Activated CD8-positive, alpha-beta T cell treated with anti-CD3 and anti-CD28 coated beads for 36 hours (primary cell): ENCODE measurements at places on chromosomes 6 and 20.

DNA sequence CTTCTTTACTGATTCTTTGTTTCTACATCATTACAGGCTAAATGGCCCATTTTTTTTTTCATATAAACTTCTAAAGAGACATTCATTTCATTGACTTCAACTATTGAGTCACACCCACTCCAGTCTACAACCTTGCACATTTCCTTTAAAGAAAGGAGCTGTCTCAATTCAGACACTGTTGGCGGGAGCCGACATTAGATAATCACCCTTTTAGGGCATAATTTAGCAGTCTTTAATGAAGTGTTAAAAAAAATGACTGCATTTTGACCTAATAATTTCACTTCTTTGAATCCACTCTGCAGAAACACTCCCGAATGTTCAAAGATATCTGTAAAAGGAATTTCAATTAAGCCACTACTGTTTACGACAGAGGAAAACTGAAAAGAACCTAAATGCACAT is 1.5 kb downstream of the EPM2A start:
- DNase-seq, result peak; percentile 7
- no peak overlapping the region for H3K27ac ChIP-seq
- peaks cover 28% of the 10 kb centered on the region for H3K4me1 ChIP-seq
- peaks cover 18% of the 10 kb centered on the region for H3K36me3 ChIP-seq

GRCh38 chr6:33577106-33577535 is 3.0 kb downstream of the BAK1 start:
- H3K36me3 ChIP-seq, result peaks cover 36% of the 10 kb centered on the region
- peaks cover 25% of the 10 kb centered on the region for H3K4me1 ChIP-seq
- H3K4me3 ChIP-seq, result peak overlapping the region; percentile 83
- peak; percentile 37 for DNase-seq
- no peaks in the 10 kb centered on the region for H3K27me3 ChIP-seq
- peak overlapping the region; percentile 92 for H3K27ac ChIP-seq

DNA sequence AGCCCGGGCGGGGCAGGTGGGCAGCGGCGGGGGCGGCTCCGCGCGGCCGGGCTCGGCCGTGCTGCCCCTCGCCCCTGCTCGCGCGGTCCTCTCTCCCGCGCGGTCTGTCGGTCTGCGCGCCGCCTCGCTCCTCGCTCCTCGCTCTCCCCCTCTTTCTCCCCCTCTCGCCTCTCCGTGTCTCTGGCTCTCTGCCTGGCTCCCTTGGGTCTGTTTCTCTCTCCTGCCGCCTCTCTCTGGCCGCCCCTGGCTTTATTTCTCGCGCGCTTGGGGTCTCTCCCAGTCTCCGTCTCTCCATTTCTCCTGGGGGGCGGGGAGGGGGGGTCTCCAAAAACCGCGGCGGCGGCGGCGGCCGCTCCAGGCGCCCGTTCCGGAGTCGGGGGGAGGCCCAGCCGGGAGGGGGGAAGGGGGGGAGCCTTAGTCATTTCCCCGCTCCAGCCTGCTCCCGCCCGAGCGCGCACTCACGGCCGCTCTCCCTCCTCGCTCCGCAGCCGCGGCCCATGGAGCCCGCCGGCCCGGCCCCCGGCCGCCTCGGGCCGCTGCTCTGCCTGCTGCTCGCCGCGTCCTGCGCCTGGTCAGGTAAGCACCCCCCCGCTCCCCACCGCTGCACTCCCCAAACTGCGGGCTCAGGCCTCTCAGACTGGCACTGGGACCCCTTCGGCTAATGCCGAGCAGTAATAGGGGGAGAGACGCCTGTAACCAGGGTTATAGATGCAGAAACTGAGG is at the start of gene SIRPA:
Gene SIRPA, plus strand, starts transcription at position 457 of the 723 bp plus-strand sequence. Its CDS starts 41 bp downstream, at position 498.
- no peaks in the 10 kb centered on the region for H3K36me3 ChIP-seq
- H3K27ac ChIP-seq, result no peak within 1 kb of the TSS
- H3K27me3 ChIP-seq, result peaks cover 49% of the 10 kb centered on the region
- no peaks in the 10 kb centered on the region for H3K4me1 ChIP-seq

GRCh38 chr20:32976746-32977145 is 27.5 kb downstream of the SUN5 start:
- no peak for DNase-seq
- peaks cover 20% of the 10 kb centered on the region for H3K36me3 ChIP-seq
- H3K4me1 ChIP-seq, result peaks cover 40% of the 10 kb centered on the region
- H3K27ac ChIP-seq, result peak overlapping the region; percentile 18

GRCh38 chr6:47788498-47788884 is 6.7 kb downstream of the OPN5 start:
- DNase-seq, result no peak
- no peak overlapping the region for H3K4me3 ChIP-seq
- H3K27me3 ChIP-seq, result peaks cover 29% of the 10 kb centered on the region
- H3K27ac ChIP-seq, result no peak overlapping the region
- no peaks in the 10 kb centered on the region for H3K36me3 ChIP-seq

- H3K36me3 ChIP-seq, result no peaks in the 10 kb centered on the region
- H3K4me3 ChIP-seq, result no peak overlapping the region
- DNase-seq, result no peak
- no peaks in the 10 kb centered on the region for H3K27me3 ChIP-seq
- peaks cover 11% of the 10 kb centered on the region for H3K4me1 ChIP-seq
- no peak overlapping the region for H3K27ac ChIP-seq
Measured at GRCh38 chr6:10586302-10586701, 65.2 kb downstream of the GCNT2 start.

- no peak overlapping the region for H3K4me3 ChIP-seq
- no peaks in the 10 kb centered on the region for H3K36me3 ChIP-seq
- no peak overlapping the region for H3K27ac ChIP-seq
Measured at GRCh38 chr20:40880063-40880728, 148.4 kb upstream of the TOP1 start.

- DNase-seq, result no peak
- no peaks in the 10 kb centered on the region for H3K27me3 ChIP-seq
- no peaks in the 10 kb centered on the region for H3K4me1 ChIP-seq
- no peak overlapping the region for H3K4me3 ChIP-seq
Measured at GRCh38 chr6:96138406-96138805, 122.6 kb downstream of the FUT9 start.

GRCh38 chr20:57991211-57991881 is 237.1 kb downstream of the ANKRD60 start:
- DNase-seq, result peak; percentile 43
- H3K4me3 ChIP-seq, result no peak overlapping the region
- peaks cover 5% of the 10 kb centered on the region for H3K27me3 ChIP-seq
- H3K27ac ChIP-seq, result no peak overlapping the region
- no peaks in the 10 kb centered on the region for H3K36me3 ChIP-seq

GRCh38 chr6:129893640-129894039 is 32.5 kb upstream of the TMEM244 start:
- H3K27me3 ChIP-seq, result no peaks in the 10 kb centered on the region
- H3K4me3 ChIP-seq, result no peak overlapping the region
- no peak for DNase-seq
- H3K27ac ChIP-seq, result no peak overlapping the region
- H3K36me3 ChIP-seq, result no peaks in the 10 kb centered on the region

DNA sequence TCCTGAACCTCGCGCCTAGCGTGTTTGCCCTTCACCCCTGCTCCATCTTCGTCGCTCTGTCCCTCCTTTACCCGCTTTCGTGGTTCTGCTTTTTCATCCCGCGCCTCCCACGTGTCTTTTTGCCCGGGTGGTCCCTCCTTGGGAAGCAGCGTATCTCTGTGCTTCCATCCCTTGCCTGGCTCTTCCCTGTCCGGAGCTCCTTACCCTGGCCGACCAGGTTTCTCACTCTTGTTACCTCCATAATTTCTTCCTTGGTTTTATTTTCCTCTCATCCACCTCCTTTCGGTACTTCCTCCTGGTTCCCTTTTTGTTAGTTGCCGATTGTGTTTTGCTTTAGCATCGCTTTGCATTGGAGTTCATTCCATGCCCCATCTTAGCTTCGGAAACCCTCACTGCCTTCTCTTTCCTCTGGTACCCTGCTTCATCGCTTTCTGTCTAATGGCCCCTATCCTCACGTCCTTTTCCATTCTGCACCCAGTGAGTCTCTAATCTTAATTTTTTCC is 735 bp downstream of the FAM135A start:
- DNase-seq, result peak; percentile 22
- H3K27me3 ChIP-seq, result peaks cover 2% of the 10 kb centered on the region
- peaks cover 12% of the 10 kb centered on the region for H3K36me3 ChIP-seq
- peak overlapping the region; percentile 82 for H3K4me3 ChIP-seq
- peaks cover 24% of the 10 kb centered on the region for H3K4me1 ChIP-seq

DNA sequence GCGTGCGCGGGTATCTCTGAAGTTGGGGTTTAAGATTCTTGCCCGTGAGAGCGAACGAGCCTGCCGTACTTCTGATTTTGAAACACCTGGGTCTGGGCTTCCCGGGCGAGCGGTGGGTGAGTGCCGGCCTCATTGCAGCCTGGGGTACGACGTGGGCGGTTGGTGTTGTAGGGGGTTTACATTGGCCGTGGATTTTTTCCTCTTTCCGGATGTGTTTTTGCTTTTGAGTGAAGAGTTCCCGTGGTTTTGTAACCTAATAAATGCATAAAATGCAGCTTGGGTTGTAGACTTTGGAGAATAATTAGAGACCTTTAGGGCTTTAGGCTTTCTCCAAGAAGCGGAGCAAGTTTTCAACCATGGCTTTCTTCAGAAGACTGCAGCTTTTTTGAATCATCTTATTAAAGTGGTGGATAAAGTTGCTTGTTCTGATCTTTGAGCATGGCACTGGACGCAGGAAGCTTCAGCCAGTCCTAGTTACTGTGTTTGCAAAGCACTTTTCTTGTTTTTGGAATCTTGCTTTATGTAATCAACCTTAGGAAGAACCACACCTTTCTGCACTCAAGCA is 314 bp downstream of the FARS2 start:
- peak overlapping the region; percentile 100 for H3K27ac ChIP-seq
- peaks cover 15% of the 10 kb centered on the region for H3K36me3 ChIP-seq
- DNase-seq, result no peak
- H3K27me3 ChIP-seq, result no peaks in the 10 kb centered on the region
- H3K4me3 ChIP-seq, result peak overlapping the region; percentile 87
- peaks cover 41% of the 10 kb centered on the region for H3K4me1 ChIP-seq

GRCh38 chr6:159931112-159931511 is 37.8 kb upstream of the IGF2R start:
- no peak overlapping the region for H3K27ac ChIP-seq
- peaks cover 28% of the 10 kb centered on the region for H3K4me1 ChIP-seq
- H3K27me3 ChIP-seq, result no peaks in the 10 kb centered on the region
- no peaks in the 10 kb centered on the region for H3K36me3 ChIP-seq
- no peak overlapping the region for H3K4me3 ChIP-seq
- peak; percentile 33 for DNase-seq

DNA sequence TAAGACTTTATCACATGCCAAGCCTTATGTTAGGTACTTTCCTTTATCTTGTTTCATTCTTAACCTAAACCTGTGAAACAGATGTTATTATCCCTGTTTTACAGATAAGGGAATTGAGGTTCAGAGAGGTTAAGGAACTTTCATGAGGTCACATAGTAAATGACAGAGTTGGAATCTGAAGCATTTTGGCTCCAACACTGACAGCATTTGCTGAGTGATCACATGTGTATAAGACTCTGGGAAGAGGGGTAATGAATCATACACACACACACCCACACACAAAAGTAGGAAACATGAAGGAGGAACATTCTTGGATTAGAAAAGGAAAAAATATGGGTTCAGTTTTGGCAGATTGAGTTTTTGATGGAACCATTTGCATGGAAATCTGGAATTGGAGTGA is 212.5 kb downstream of the GJA1 start:
- no peaks in the 10 kb centered on the region for H3K36me3 ChIP-seq
- no peaks in the 10 kb centered on the region for H3K27me3 ChIP-seq
- H3K4me3 ChIP-seq, result no peak overlapping the region

- H3K36me3 ChIP-seq, result peaks cover 22% of the 10 kb centered on the region
- H3K4me1 ChIP-seq, result peaks cover 14% of the 10 kb centered on the region
- no peak overlapping the region for H3K27ac ChIP-seq
- DNase-seq, result no peak
- H3K27me3 ChIP-seq, result no peaks in the 10 kb centered on the region
Measured at GRCh38 chr20:7984192-7984591, 35.4 kb downstream of the TMX4 start.

DNA sequence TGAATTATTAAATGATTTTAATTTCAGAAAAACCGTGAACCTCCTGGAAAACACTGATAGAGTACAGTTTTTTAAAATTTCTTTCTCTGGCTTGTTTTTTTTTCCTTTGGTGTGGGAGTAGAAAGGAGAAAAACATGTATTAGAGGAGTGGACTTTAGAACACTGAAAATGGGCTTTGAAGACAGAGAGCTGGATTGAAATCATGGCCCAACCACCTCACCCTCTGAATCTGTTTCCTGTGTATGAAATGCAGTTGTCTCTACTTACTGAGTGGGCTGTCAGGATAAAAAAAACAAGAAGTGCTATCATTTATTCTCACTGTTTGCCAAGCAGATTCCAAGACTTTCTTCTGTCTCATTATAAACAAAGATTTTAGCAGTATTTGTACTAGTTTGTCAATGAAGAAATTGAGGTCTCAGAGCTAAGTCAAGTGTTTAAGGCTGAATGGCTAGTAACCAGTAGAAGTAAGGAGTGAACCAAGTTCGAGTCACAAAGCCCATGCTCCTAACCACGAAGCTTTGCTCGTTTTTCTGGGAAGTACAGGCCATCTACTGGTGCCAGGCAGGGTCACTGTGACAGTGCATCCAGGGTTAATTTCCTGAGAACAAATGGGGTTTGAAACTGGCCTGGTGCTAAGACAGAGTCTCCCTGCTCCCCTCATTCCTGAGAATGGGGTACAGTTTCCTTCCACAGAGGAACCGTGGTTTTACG is 256.4 kb downstream of the TMEM242 start:
- H3K36me3 ChIP-seq, result peaks cover 3% of the 10 kb centered on the region
- H3K4me3 ChIP-seq, result no peak overlapping the region
- no peaks in the 10 kb centered on the region for H3K27me3 ChIP-seq
- DNase-seq, result peak; percentile 12

- no peak overlapping the region for H3K27ac ChIP-seq
- no peak for DNase-seq
- H3K36me3 ChIP-seq, result no peaks in the 10 kb centered on the region
Measured at GRCh38 chr20:10663756-10664155, 10.0 kb downstream of the JAG1 start.

DNA sequence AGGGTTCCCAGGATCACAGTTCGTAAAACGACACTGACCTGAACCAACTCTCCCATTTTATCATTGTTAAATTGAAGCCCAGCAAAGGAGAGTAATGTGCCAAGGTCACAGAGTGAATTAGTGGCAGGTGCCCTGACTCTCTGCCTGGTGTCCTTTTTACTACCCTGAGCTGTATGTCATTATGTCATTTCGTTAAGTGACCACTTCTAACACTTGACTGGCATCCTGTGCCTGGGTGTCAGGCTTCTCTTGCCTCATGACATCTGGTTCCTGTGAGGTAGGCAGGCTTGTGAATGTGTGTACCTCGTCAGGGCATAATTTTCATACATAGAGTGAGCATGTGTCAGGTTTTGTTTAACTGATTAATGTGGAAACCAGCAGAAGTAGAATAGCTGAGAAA is 48.6 kb downstream of the RALY start:
- H3K4me1 ChIP-seq, result peaks cover 73% of the 10 kb centered on the region
- peaks cover 4% of the 10 kb centered on the region for H3K36me3 ChIP-seq
- H3K27me3 ChIP-seq, result no peaks in the 10 kb centered on the region

GRCh38 chr6:31094389-31094881 is 17.9 kb downstream of the C6orf15 start:
- DNase-seq, result peak; percentile 45
- peaks cover 36% of the 10 kb centered on the region for H3K4me1 ChIP-seq
- peak overlapping the region; percentile 88 for H3K27ac ChIP-seq

GRCh38 chr6:111623046-111623718 is 17.5 kb upstream of the TRAF3IP2 start:
- no peak overlapping the region for H3K4me3 ChIP-seq
- no peak for DNase-seq
- H3K27me3 ChIP-seq, result peaks cover 2% of the 10 kb centered on the region
- no peak overlapping the region for H3K27ac ChIP-seq

- H3K4me3 ChIP-seq, result no peak overlapping the region
- no peaks in the 10 kb centered on the region for H3K4me1 ChIP-seq
- no peaks in the 10 kb centered on the region for H3K27me3 ChIP-seq
- no peak for DNase-seq
Measured at GRCh38 chr6:69084746-69085335, 449.8 kb downstream of the ADGRB3 start.
